ENCODE measurements at places on chromosomes 2 and 18. TPM values are rescaled to one million over a fixed set of nuclear protein-coding genes. Genes with fewer than 3 reads are reported as not detected.

DNA sequence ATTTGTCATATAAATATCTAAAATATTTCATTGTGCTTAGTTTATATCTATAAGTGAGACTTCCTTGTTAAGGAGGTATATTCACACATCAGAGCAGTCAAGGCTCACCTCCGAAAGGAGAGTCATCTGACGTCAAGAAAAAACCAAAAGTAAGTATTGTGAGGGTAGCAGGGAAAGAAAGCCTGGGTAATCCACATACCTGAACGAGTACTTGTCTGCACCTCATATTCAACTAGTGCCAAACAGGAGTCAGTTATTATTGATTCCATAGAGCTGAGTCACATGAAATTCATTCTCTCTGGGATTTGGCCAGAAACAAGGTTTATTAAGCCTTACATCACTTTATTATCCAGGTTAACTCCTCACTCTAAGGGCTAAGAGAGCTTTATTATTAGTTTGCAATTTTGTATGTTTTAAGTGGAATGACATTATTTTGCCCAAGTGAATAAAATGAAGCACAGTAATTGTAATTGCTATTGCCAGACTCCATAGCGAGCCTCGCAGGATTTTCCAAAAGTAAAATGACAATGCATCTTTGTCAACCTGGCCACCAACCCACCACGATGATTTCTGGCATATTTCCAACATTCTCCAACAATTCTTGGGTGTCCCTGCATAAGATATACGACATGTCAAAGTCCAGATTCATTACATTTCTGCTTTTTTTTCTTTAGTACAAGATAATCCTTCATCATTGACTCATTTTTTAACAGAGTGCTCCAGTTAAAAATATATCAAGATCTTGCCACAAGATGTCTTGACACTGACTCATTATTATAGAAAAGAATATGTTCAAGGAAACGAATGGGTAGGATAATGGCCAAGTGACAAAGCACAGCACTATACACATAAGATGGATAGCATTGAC, 1210.4 kb upstream of the ACVR2A start:
- DNase-seq: peak; percentile 84

DNA sequence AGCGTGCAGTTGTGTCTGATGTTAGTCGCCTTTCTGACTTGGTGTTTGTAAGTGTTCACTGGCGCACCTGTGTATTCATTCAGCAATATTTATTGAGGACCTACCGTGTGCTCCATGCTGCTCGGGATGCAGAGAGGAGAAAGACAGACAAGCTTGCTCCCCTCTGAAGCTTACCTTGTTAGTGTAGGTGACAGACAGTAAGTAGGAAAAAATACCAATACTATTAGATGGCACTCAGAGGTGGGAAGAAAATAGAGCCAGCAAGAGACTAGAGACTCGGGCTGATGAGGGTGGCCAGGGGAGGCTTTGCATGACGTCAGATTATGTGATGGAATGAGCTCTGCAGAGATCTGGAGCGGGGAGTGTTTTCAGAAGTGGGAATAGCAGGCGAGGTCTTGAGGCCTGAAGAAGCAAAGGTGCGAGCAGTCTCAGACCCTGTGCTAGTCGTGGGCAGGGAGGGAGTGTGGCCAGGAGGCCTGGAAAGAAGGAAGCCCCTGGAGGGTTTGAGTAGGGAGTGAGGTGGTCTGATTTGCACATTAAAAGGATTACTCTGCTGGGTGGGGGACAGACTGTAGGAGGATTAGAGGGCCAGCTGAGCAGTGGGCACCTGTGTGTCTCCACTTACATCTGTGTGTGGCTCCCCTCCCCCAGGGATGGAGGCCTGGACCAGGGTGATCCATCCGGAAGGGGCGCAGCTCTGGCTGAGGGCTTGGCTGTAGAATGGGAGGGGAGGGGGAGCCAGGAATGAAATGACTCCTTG, 11.8 kb downstream of the MTCL1 start:
- DNase-seq: no peak

- peak; percentile 31 for DNase-seq
Observed at GRCh38 chr18:68429841-68430240, 285.1 kb downstream of the TMX3 start.

SLC9A4 gene
- not detected for total RNA-seq

DNA sequence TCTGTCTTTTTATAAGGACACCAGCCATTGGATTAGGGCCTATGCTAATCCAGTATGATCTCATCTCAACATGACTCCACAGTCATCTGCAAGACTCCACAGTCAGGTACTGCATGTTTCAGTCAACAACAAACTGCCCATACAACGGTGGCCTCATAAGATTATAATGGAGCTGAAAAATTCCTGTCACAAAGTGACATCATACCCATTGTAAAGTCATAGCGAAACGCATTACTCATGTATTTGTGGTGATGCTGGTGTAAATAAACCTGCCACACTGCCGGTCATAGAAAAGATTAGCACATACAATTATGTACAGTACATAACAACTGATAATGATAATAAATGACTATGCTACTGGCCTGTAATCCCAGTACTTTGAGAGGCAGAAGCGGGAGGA, 102.2 kb downstream of the TEX51 start:
- peak; percentile 67 for DNase-seq

DNA sequence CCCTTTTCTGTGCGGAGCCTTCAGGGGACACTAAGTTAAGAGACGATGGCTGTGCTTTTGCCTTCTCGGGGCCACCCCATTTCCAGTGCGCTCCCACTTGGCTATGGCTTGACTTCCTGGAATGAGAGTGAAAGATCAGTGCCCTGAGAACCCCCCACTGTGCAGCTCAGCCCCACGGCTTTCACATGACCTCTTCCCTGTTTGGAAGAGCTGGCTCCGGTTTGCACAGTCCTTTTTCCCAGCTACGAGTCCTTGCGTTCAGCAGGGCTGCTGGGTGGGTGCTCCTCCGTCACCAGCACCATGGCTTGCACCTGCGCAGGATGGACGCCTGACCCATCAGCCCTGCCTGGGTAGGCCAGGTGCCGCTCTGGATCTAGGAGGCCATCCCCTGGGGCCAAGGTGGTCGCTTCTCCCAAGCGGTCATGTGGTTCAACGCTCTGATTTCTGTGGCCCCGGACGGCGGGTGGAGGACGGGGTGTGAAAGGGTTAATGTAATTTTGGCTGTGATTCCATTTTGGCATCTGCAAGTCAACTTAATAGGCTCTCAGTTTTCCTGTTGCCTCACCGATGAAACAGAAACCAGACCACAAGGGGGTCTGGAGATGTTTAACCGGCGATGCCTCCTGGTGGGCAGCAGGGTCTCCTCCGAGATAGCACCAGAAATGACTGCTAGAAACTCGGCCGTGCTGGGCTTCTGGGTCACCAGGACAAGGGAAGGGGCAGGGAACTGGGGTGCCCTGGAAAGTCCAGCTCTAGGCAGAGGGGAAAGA, 113.1 kb upstream of the HAAO start:
- DNase-seq: no peak

- peak; percentile 9 for DNase-seq
Observed at GRCh38 chr2:192247456-192247855, 52.7 kb upstream of the TMEFF2 start.

DNA sequence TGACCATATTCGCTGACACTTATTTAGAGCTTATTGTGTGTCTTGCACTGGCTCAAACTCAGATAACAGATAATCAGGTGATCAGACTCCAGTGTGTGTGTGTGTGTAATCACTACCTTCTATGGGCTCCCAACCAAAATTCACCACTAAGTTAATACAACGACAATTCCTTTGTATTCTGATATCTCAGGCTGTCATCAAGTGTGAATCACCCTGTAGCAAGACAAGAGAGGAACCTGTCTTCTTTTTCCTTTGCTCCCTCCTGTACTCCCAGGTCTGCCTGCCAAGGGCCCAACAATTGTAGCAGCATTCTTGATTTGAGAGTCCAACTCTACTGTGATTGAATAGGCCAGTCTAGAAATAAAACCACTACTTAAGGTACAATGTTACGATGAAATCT, 25.8 kb downstream of the ITGB6 start:
- DNase-seq: peak; percentile 27

DNA sequence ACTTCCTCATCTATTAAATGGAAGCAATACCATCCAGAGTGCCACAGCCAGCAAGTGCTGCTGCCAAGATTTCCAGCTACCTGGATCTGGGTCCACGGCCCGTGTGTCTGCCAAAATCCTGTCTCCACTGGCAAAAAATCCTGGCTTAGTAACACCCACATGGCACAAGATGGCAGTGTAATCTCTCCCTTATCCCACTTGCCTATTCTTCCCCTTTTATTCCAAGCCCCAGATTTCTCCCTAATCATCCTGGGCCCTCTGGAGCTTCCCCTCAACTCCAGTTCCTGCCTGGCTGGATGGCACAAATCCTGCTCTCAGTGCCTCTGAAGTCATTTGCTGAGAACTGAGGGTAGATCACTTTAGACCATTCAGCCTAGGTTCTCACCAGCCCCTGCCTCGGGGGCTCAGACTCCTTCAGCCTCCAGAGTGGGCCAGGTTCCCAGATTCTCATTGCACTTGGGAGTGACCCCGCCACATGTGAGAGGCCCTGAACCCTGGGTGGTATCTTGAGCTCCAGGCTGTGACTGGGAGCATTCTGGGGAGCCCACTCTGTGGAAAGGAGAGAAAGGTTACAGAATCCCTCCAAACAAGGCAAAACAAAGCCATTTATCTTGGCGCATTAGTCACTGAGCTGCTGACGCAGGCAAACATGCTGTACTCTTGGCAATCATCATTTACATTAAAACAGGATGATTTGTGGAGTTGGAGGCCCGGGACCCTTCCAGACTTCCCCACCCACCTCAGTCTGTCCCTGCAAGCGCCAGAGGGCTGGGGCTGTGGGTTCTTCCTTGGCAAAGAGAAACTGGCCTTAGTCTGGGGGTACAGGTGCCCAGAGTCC, 325.8 kb downstream of the DYSF start:
- peak; percentile 52 for DNase-seq

CCDC93 gene
- 21.4 TPM for total RNA-seq

- DNase-seq: no peak
Observed at GRCh38 chr18:47898055-47898454, 32.4 kb downstream of the SMAD2 start.

- peak; percentile 45 for DNase-seq
Observed at GRCh38 chr18:80252136-80252535, 4.8 kb upstream of the PARD6G start.

GRCh38 chr2:60964651-60965498, 52.6 kb upstream of the PEX13 start:
- no peak for DNase-seq

DNA sequence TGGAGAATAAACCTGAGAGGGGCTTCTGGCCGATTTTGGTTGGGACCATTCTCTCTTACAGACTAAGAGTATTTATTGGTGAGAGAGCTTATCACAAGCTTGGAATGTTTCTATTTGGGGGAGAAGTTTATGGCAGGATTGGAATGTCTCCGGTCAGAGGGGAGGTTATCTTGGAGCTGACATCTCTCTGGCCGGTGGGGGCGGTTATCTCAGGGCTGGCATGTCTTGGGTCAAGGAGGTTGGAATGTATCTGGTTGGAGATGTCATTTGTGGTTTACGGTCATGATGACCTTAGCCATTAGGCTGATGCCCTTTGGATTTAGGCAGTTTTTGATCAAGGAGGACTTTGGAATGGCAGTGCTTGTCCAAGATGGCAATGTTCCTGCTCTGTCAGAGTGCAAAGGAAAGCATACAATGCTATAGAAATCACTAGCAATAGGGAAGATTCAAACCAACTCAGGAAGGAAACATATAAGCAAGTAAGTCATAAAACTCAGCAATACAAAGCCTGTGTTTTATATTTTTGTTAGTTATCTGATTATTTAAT, 362.4 kb upstream of the LRATD1 start:
- no peak for DNase-seq

- DNase-seq: peak; percentile 31
Observed at GRCh38 chr18:12531749-12532148, 124.0 kb downstream of the PRELID3A start.

MSTN gene
- total RNA-seq: 1.2 TPM

- no peak for DNase-seq
Observed at GRCh38 chr2:190653231-190653630, 4.3 kb downstream of the NAB1 start.

RAB10 gene
- 71.0 TPM for total RNA-seq

GRCh38 chr2:74685408-74685807, 31.4 kb downstream of the SEMA4F start:
- DNase-seq: peak; percentile 56

- peak; percentile 45 for DNase-seq
Observed at GRCh38 chr2:74333175-74333574, 10.0 kb downstream of the SLC4A5 start.

DYSF gene
- total RNA-seq: 0.81 TPM

GRCh38 chr2:234181121-234181520, 130.6 kb downstream of the SPP2 start:
- no peak for DNase-seq

DNA sequence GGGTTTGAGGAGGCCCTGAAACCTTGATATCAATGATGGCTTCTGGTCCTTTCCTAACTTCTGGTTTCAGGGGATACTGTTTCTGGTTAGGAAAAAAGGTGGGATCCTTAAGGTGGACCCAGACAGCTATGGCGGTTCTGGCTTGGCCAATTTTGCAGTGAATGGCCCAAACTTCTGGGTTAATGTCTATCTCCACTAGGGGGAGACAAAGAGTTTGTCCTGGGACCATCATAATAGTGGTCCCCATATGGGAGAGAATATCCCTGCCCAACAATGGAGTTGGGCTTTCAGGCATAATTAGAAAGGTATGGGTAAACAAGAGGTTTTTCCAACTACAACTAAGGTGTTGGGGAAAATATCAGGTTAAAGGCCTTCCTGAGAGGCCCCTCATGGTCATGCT, 273.5 kb downstream of the CALCRL start:
- peak; percentile 2 for DNase-seq

DNA sequence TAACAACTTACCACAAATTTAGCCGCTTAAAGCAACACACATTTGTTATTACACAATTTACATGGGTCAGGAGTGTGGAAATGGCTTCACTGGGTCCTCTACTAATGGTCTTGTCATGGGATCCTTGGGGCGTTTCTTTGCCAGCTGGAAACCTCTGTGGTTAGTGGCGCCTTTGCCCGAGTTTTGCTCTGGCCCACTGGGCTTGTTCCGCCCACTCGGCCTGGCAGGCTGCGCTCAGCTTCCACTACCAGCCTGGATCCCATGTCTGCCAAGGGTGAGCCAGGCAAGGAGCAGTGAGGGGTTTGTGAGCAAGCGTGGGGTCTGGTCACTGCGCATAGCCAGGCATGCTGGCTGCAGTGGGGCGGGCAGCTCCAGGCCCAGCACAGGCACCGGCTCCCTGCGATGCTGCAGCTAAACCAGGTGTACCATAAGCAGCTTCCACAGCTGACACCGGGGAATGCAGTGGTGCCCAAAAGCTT, 16.2 kb upstream of the MBD2 start:
- peak; percentile 12 for DNase-seq

- no peak for DNase-seq
Observed at GRCh38 chr18:79515331-79515730, 119.6 kb downstream of the NFATC1 start.

DNA sequence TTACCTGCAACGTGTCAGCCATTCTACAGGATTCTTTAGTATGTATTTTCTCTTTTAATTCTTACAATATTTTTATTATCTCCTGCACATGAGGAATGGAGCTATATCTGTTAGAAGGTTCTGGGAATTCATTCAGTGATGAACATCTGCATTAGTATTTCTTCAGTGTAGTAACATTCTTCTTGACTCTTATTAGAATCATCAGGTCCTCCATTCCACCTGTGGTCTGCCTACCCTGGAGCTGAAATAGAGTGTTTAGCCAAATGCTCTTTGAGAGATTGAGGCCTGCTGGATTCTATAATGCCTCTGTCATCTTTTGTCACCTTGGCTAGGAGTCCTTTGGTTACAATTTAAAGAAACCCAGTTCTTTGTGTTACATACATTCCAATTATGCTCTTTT, 54.4 kb downstream of the RHBDD1 start:
- no peak for DNase-seq

GRCh38 chr2:10566018-10566417, 117.9 kb upstream of the ODC1 start:
- DNase-seq: no peak
